ENCODE measurements at places on chromosomes 11 and 22.

DNA sequence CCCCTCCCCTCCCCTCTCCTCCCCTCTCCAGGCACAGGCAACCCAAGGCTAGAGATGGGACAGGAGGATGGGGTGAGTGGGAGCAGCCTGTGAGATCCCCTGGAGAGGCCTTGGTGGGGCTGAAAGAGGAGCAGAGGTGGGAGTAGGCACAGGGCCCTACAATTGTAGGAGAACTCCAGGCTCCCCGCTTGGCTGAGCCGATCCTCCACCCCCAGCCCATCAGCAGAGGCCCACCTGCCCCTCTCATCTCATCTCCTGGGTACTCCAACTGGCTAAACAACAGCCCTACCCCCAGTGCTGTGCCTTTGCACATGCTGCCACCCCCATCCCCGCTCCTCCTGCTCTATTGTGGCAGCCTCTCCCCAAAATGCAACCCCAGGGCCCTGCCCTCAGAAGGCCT is 52.0 kb upstream of the A4GALT start:
- DNase-seq, result no peak

DNA sequence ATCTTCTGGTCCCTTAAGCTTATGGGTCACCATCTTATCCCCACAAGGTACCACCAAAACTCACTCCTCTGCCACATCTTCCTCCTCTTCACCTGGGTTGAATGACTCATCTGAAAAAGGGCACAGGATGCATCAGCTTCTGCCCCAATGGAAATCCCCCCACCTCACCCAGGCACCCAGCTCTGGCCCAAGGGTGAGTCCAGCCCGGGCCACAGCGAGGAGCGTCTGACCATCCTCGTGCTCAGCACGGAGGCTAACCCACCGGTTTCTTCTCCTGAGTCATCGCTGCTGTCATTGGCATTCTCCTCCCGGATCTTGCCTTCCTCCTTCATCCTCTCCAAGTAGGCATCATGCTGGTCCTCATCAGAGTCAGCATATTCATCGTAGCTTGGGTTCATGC is 5.3 kb upstream of the TNKS1BP1 start:
- DNase-seq, result no peak

GRCh38 chr11:1232021-1232882 is 9.4 kb downstream of the MUC5B start:
- no peak for DNase-seq

DNA sequence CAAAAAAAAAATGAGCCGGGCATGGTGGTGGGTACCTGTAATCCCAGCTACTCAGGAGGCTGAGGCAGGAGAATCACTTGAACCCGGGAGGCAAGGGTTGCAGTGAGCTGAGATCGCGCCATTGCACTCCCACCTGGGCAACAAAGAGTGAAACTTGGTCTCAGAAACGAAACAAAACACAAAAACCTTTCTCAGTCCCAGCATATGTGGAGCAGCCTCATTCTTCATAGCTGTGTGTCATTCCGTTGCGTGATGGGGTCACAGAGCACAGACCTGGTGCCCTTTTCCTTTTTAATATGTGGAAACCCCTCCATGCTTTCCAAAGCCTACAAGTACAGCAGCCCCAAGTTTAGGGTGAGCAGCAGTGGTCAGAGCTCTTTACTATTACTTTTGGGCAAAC is 13.7 kb downstream of the PEX26 start:
- DNase-seq, result no peak

GRCh38 chr22:38756711-38757463 is 1.1 kb upstream of the SUN2 start:
- no peak for DNase-seq

- DNase-seq, result no peak
These were observed 89.9 kb downstream of the PPP6R3 start for GRCh38 chr11:68550485-68550817.

DNA sequence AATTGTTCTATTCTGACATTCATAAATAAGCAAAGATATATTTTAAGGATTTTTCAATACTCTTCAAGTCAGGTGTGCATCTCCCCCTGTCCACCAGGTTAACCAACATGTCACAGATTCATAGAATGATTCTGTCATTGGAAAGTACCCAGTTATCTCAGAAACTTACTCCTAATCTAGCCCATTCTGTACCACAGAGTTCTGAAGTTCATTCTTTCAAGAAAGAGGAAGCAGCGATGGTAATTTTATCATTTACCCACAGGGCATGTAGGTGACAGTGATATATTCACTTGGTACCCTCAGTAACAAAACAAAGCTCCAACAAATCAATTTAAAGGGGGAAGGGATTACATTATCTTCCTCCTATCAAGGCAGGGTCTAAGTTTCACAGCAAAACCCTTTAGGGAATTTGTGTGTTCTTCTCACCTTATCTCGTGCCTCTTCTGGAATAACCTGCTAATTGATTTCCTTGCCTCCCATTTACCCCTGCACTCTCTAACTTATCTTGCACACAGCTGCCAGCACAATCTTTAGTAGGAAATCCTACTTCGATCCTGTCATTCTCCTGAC is 19.0 kb upstream of the MPPED2 start:
- DNase-seq, result no peak

DNA sequence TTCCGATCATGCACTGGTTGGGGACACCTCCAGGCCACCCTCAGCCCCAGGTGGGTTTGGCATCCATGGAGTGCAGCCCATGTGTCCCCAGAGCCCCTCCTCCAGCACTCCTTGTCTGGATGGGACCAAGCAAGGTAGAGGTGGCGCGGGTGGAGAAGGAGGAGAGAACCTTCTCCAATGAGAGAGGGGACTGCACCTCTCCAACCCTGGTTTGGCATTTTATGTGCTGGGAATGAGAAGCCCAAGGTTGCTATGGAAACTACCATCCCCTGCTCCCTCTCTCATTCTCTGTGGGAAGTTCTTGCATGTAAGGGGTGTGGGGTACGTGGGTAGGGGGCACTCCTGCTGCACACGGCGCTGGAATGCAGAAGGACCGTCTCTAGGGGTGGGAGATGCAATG is 21.8 kb upstream of the RASD2 start:
- DNase-seq, result no peak

- no peak for DNase-seq
These were observed 612.0 kb upstream of the KIRREL3 start for GRCh38 chr11:127612607-127613006.

All from NCI-H187 (cell line).